ENCODE measurements at places on chromosomes 16 and 17. TPM values are rescaled to one million over a fixed set of nuclear protein-coding genes. Genes with fewer than 3 reads are reported as not detected.

The GNAO1 gene
- 3.0 TPM for total RNA-seq

The MT1F gene
- not detected for total RNA-seq

The KRTAP1-5 gene
- not detected for total RNA-seq

The PIGS gene
- total RNA-seq = 44.9 TPM

The ZNF423 gene
- 2.0 TPM for total RNA-seq

The SLC5A11 gene
- total RNA-seq = not detected

The METTL2A gene
- 27.7 TPM for total RNA-seq

The SOCS1 gene
- total RNA-seq = 1.7 TPM

The NETO2 gene
- total RNA-seq = 54.7 TPM

The DPEP3 gene
- not detected for total RNA-seq

- DNase-seq = no peak
These were observed 30.9 kb downstream of the BRCA1 start for GRCh38 chr17:43094129-43094835.

DNA sequence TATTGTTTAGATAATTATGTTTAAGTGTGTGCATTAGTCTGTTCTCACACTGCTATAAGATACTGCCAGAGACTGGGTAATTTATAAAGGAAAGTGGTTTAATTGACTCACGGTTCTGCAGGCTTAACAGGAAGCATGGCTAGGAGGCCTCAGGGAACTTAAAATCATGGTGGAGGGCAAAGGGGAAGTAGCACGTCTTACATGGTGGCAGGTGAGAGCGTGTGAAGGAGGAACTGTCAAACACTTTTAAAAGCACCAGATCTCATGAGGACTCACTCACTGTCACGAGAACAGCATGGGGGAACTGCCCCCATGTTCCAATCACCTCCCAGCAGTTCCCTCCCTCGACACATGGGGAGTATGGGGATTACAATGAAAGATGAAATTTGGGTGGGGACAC is 203.5 kb upstream of the GOT2 start:
- DNase-seq = no peak

DNA sequence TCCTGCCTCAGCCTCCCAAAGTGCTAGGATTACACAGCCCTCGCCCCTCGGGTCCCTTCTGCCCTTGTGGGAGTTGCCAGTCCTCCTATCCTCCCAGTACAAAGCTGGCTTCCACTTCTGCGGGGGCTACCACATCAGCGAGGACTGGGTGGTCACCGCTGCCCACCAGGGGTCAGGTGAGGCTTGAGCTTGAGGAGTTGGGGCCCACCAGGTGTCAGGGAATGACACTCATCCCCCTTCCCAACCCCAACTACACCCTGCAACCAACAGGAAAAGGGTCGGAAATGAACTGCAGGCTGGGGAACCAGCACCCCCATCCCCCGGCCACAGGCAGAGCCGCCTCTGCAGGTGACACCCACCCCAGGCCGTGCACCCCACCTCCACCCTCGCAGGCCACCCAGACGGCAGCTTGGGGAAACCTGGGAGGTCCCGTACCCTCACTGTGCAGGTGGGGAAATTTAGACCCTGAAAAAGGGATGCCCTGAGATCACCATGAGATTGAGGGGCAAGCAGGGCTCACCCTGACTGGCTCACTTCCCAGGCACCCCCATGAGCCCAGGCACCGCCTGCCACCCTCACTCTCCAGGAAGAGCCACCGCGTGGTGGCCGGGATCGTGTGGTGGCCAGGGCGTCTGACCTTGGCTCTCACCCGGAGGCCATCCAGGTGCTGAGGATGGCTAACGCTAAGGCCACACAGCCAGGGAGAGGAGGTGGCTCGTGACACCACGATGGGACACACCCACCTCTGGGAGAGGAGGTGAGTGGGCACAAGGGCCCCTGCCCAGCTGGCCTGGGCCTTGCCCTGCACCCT is 8.0 kb downstream of the CTRB1 start:
- DNase-seq = no peak

DNA sequence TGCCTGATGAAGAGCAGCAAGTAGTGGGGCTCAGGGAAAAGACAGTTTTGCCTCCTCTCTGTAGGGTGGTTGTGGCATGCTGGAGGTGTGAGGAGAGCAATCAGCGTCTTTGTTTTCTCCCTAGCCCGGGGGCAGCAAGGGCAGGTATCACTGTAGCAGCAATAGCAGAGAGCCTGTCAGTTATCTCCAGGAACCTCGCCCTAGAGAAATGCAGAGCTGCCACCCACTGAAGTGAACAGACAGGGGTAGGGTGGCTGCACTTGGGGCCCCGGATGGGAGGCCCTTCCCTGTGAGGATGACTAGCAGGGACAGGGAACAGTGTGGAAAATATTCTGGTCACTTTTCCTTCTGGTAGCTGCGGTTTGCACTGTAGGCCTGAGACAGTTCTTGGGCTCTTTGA is 886.5 kb downstream of the CDH8 start:
- DNase-seq = no peak

- no peak for DNase-seq
These were observed 2.1 kb upstream of the ESRP2 start for GRCh38 chr16:68238029-68238345.

DNA sequence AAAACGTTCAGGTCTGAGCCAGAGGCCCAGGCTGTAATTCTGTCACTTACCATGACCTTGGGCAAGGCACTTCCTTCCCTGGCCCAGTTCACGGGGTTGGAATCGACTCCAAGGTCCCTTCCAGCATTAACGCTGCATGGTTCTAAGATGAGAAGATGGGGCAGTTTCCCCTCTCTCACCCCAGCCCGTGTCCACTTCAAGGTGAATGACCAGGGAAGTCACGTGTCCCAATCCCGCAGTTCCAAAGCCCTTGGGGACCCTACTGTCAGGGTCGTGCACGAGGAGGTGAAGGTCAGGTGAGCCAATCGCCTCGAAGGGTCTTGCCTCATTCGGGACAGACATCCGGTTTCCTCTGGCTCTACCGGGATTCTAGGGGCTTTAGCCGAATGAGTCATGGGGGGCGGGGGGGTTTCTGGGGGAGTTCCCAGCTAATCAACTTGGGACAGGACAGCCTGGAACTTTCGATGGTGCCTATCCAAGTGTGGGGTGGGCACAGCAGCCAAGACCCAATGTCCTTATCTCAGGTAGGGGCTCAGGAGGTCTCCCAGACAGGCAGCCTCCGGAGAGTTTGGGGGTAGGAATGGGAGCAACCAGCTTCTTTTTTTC is 762 bp upstream of the CSF3 start:
- DNase-seq = no peak

GRCh38 chr17:76989519-76989918 is 121.3 kb downstream of the MGAT5B start:
- no peak for DNase-seq

GRCh38 chr16:87264634-87265033 is 52.6 kb downstream of the C16orf95 start:
- DNase-seq = no peak

GRCh38 chr16:58793366-58793765 is 59.2 kb upstream of the GOT2 start:
- DNase-seq = no peak

GRCh38 chr17:61259360-61259759 is 140.3 kb upstream of the TBX2 start:
- no peak for DNase-seq

- peak; percentile 61 for DNase-seq
These were observed 18.8 kb upstream of the GAA start for GRCh38 chr17:80082403-80083135.

DNA sequence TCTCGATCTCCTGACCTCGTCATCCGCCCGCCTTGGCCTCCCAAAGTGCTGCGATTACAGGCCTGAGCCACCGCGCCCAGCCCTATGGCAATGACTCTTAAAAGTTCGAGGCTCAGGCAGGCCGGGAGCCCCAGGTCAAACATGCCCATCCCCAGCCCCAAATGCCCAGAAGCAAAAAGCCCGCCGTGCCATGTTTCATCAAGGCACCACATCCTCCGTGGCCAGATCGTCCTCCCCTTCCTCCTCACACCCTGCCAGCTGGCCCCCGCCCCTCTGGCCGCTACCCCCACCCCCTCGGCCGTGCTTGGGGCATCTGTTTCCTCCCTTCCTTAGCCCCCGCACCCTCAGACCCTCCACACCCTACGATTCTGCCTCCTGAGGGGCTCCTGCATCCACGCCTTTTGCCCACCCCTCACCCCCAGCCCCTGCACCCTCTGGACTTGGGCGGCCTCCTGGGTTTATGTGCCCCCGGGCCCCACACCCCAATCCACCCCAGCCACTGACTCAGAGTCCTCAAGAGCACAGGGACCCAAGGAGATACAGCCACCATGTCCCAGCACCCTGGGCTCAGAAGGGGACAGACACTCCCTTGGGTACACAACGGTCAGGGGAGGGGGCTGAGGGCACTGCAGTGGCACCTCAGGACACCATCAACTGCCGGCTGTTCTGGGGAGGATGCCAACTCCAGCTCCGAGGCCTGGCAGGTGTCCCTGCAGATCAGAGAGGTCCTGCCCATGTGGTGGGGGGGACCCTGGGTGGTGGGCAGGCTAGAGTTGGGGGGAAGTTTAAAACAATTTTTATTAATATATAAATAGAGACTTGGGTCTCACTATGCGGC is 7.1 kb downstream of the CTRB1 start:
- no peak for DNase-seq
